Naive B cell (primary cell): ENCODE measurements at places on chromosomes 5 and 9. TPM values are rescaled to one million over a fixed set of nuclear protein-coding genes. Genes with fewer than 3 reads are reported as not detected.

The TSLP gene
- not detected for polyA plus RNA-seq

The GGTA1 gene
- polyA plus RNA-seq, result 0.22 TPM

The BOD1 gene
- 19.3 TPM for polyA plus RNA-seq

The PGM5 gene
- polyA plus RNA-seq, result not detected

The SLC6A18 gene
- polyA plus RNA-seq, result not detected

The LCP2 gene
- 5.3 TPM for polyA plus RNA-seq

The GLRA1 gene
- polyA plus RNA-seq, result not detected

The MRPS2 gene
- 41.5 TPM for polyA plus RNA-seq

The PCDHGA2 gene
- not detected for polyA plus RNA-seq

DNA sequence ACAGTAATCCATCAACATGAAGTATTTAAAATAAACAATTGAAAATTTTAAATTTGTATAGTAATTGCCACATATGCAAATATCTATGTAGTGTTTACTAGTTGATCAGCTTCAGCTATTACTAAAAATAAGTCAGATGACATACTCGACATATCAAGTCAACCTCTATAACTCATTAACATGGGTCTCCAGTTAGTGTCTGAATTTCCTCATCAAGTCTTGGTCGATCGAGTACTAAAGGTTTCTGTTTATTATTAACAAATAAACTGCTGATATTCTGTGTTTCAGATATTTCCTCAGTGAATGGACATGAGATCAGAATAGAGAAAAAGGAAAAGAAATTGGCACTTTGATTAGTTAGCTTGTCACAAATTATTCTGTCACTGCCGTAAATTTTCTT, 266.5 kb upstream of the ITGA1 start:
- no peaks in the 10 kb centered on the region for H3K4me1 ChIP-seq
- H3K27ac ChIP-seq, result no peak overlapping the region
- H3K4me3 ChIP-seq, result no peak overlapping the region
- DNase-seq, result no peak

DNA sequence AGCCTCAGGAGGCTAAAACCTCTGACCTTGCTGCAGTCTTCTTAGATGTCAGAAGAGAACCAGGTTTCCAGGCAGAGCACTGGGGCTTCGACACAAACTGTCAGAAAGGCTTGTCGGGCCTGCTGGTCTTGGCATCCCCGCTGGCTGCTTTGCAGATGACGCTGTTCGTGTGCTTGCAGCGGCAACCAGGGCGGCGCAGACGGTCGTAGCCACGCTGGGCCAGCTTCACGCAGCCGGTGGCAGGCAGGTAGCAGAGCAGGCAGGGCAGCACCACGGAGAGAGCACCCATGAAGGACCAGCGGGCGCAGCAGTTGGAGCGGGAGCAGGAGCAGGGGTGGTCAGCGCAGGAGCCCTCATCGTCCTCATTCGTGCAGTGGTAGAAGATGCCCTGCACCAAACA, 10.7 kb downstream of the SPRY4 start:
- peaks cover 21% of the 10 kb centered on the region for H3K27me3 ChIP-seq
- H3K4me3 ChIP-seq, result no peak overlapping the region
- no peak overlapping the region for H3K27ac ChIP-seq
- DNase-seq, result no peak
- H3K36me3 ChIP-seq, result no peaks in the 10 kb centered on the region

DNA sequence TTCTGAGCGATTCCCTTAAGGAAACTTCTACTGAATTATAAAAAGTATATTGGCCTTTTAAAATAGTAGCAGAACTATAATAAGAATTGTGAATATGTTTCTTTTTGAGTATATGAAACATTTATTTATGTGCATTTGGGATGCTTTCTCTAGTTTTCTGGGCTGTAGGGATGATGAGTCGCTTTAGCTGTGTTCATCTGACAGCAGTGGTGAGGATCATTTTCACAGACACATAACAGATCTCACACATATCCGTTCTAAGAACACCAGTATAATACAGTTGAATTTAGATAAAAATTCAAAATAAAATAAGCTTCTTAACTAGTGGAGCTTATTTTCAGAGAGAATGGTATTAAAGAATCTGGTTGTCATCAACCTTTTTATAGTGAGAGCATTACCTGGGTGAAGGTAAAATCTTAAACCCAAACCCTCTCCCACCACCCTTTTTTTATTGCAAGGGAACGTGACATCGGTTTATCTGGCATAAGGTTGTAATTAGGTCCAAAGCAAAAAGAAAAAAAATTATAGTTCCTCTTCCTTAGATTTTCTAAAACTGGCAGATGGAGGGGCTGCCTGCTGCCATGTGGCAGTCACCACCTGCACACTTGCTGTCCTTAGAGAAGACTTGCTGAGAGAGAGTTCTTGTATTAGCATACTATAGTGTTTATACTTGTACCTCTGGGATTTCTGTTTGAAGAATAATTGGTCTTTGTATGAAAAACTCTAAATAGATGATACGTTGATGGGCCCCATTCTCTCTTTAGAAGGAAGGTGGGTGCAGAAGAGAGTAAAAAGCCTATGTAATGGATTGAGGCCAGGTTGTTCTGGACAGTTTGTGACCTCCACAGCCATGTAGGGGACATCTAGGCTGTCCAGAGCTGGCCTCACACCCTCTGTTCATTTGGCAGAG, 86.8 kb downstream of the CAMK4 start:
- H3K36me3 ChIP-seq, result no peaks in the 10 kb centered on the region
- H3K27me3 ChIP-seq, result no peaks in the 10 kb centered on the region
- no peak overlapping the region for H3K4me3 ChIP-seq
- no peaks in the 10 kb centered on the region for H3K4me1 ChIP-seq
- no peak overlapping the region for H3K27ac ChIP-seq

DNA sequence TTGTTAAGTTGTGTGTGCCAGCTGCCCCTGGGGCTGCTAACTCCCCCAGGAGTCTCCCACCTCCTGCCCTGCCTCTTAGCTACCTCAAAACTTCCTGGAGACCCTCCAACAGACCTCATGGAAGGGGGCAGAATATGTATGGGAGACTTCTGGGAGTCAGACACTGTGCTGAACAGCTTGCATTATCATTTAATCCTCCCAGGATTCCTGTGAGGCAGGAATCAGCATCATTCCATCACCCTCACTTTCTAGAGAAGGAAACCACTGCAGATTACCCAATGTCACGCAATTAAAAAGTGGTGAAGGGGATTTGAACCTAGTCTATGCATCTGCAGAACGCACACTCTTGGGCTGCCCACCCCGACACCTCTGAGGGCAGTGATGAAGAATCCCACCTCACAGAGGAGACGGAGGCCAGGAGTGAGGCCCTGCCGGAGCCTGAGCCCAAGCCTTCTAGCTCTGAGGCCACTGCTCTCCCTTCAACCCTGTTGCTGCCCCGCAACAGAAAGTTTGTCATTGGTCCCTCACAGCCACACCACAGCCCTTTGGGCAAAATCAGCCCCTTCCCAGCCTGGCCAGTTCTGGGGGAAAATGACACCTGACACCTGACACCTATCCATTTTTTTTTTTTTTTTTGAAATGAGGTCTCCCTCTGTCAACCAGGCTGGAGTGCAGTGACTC, 30.3 kb upstream of the IL17B start:
- no peak overlapping the region for H3K4me3 ChIP-seq
- no peak for DNase-seq
- H3K4me1 ChIP-seq, result no peaks in the 10 kb centered on the region
- H3K27me3 ChIP-seq, result peaks cover 5% of the 10 kb centered on the region
- H3K36me3 ChIP-seq, result no peaks in the 10 kb centered on the region

GRCh38 chr9:99262949-99263418, 40.9 kb downstream of the SEC61B start:
- H3K27me3 ChIP-seq, result no peaks in the 10 kb centered on the region
- H3K27ac ChIP-seq, result no peak overlapping the region

DNA sequence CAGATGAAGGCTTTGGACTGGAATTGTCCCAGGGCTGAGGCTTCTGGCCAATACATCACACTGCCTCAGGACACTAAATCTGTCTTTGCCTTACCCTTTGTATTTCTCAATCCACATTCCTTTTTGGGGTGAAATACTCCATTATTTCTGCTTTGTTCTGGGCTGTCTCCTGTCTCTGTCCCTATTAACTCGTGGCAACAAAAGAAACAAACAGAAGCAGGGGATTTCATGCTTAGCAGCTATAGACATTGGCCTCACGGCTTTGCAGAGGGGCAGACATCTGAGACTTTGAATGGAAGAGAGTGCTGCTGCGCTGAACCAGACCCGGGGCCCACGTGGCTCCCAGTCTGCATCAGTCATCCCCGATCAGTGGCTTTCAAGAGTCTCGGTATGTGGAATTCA, 129.7 kb downstream of the ARL15 start:
- peaks cover 16% of the 10 kb centered on the region for H3K4me1 ChIP-seq
- H3K36me3 ChIP-seq, result peaks cover 8% of the 10 kb centered on the region
- no peak overlapping the region for H3K4me3 ChIP-seq
- H3K27me3 ChIP-seq, result no peaks in the 10 kb centered on the region
- no peak overlapping the region for H3K27ac ChIP-seq

GRCh38 chr5:150511578-150512367, 3.8 kb downstream of the NDST1 start:
- no peaks in the 10 kb centered on the region for H3K36me3 ChIP-seq
- no peak overlapping the region for H3K4me3 ChIP-seq
- H3K4me1 ChIP-seq, result no peaks in the 10 kb centered on the region
- no peaks in the 10 kb centered on the region for H3K27me3 ChIP-seq

DNA sequence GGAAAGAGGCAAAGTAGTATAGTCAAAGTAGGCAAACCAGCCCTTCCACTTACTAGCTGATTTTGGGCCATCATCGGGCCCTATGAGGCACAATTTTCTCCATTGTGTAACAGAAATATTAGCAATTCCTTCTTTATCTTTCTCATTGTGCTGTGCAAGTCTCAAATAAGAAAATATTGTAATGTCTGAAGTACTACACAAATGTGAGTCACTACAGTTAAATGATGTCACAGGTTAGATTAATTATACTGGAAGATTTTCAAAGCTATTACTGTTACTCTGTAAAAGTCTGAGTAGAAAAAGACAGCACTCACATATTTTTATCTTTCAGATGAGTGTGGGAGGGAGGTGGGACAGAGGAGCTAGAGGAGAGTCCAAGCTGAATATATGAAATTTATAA, 12.4 kb upstream of the TMC1 start:
- no peaks in the 10 kb centered on the region for H3K4me1 ChIP-seq
- H3K27me3 ChIP-seq, result no peaks in the 10 kb centered on the region
- no peaks in the 10 kb centered on the region for H3K36me3 ChIP-seq
- no peak overlapping the region for H3K4me3 ChIP-seq
- DNase-seq, result no peak
- no peak overlapping the region for H3K27ac ChIP-seq

DNA sequence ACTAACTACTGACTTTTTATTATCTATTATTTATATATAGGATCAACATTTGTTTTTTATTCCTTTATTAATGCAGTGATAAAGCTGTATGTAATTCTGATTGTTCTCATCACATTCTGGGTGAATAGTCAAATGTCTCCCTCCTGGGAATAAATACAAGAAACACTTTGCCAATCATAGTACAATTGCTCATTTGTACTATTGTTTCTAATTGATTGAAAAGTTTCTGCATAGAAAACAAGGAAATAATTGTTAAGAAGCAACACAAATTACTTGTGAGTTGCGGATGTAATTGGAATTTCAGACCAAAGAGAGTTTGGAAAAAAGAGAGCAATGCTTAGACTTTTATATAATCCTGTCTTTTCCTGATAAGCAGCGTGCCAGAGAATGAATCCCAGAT, 1013.9 kb downstream of the EFNA5 start:
- no peak overlapping the region for H3K4me3 ChIP-seq
- H3K27ac ChIP-seq, result no peak overlapping the region

GRCh38 chr5:119515192-119515591, 62.9 kb downstream of the HSD17B4 start:
- peaks cover 3% of the 10 kb centered on the region for H3K4me1 ChIP-seq
- peaks cover 54% of the 10 kb centered on the region for H3K36me3 ChIP-seq
- no peaks in the 10 kb centered on the region for H3K27me3 ChIP-seq
- H3K27ac ChIP-seq, result no peak overlapping the region

GRCh38 chr9:32218100-32218767, 166.2 kb upstream of the ACO1 start:
- H3K27ac ChIP-seq, result no peak overlapping the region
- no peaks in the 10 kb centered on the region for H3K4me1 ChIP-seq
- no peaks in the 10 kb centered on the region for H3K36me3 ChIP-seq
- DNase-seq, result no peak

- no peaks in the 10 kb centered on the region for H3K4me1 ChIP-seq
- H3K27ac ChIP-seq, result no peak overlapping the region
- no peak overlapping the region for H3K4me3 ChIP-seq
- H3K27me3 ChIP-seq, result no peaks in the 10 kb centered on the region
Measured at GRCh38 chr5:7246287-7246686, 149.7 kb upstream of the ADCY2 start.

GRCh38 chr5:149421372-149421685, 42.2 kb upstream of the IL17B start:
- DNase-seq, result no peak
- H3K4me1 ChIP-seq, result peaks cover 5% of the 10 kb centered on the region
- H3K27me3 ChIP-seq, result peaks cover 16% of the 10 kb centered on the region
- H3K36me3 ChIP-seq, result no peaks in the 10 kb centered on the region

DNA sequence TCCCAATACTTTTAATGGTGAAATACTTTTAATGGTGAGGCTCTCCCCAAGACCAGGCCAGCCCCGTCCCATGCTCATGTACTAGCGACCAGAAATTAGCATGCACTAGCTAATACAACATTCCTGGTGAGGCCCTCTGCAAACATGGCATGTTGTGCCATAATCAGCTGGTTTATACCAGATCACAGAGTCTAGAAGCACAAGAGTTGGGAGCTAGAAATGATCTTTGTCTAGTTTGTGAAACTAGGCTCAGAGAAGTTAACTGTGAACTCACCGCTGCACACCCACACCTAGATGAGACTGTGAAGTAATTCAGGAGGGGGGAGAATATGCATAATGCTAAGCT, 37.4 kb downstream of the MTMR12 start:
- peaks cover 28% of the 10 kb centered on the region for H3K36me3 ChIP-seq
- peaks cover 59% of the 10 kb centered on the region for H3K4me1 ChIP-seq
- no peak for DNase-seq
- no peaks in the 10 kb centered on the region for H3K27me3 ChIP-seq
- H3K27ac ChIP-seq, result peak overlapping the region; percentile 93

- no peak overlapping the region for H3K27ac ChIP-seq
- no peaks in the 10 kb centered on the region for H3K36me3 ChIP-seq
- DNase-seq, result no peak
- no peaks in the 10 kb centered on the region for H3K4me1 ChIP-seq
Measured at GRCh38 chr5:74295676-74296075, 344.9 kb downstream of the ENC1 start.

GRCh38 chr5:73160239-73160671, 12.7 kb upstream of the TMEM174 start:
- H3K4me3 ChIP-seq, result no peak overlapping the region
- peaks cover 21% of the 10 kb centered on the region for H3K4me1 ChIP-seq
- no peaks in the 10 kb centered on the region for H3K36me3 ChIP-seq
- peaks cover 62% of the 10 kb centered on the region for H3K27me3 ChIP-seq

DNA sequence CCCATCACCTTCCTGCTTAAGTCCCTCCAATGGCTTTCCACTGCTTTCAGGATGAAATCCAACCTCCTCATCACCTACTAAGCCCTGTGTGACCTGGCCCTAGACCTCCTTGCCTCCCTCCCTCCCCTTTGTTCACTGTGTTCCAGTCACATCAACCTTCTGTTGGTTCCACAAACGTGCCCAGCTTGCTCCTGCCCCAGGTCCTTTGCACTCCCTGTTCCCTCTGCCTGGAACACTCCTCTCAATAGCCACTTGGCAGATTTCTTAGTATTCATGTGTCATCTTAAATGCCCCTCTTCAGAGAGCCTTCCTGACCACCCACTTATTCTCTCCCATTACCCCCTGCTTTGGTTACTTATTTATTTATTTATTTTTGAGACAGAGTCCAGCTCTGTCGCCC, 24.1 kb upstream of the STXBP1 start:
- no peaks in the 10 kb centered on the region for H3K4me1 ChIP-seq
- no peak for DNase-seq
- no peak overlapping the region for H3K4me3 ChIP-seq
- H3K36me3 ChIP-seq, result no peaks in the 10 kb centered on the region
